ENCODE measurements at places on chromosomes 2 and 18.

GRCh38 chr2:112850588-112850987 lies 14.0 kb upstream of the IL1B start:
- DNase-seq, result no peak

- DNase-seq, result no peak
These were observed 484.6 kb downstream of the SATB2 start for GRCh38 chr2:198973181-198973580.

DNA sequence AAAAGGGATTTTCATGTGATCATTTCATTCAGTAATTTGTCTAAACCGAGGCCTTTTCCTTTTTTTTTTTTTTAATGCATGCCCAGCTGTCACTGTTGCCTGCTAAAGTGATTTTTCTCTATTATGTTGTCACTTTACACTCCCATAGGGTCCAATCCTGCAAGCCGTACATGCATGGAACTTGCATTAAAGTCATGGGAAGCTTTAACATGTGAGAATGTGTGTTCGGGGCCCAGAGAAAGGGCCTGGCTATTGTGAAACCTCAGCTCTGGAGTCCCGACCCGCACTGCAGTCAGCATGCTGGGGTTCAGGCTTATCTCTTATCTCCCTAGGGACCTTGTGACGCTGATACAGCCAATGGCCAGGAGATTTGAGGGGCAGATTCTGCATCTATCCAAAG lies 474.6 kb downstream of the SLC4A3 start:
- DNase-seq, result no peak

- no peak for DNase-seq
These were observed 593.9 kb downstream of the NYAP2 start for GRCh38 chr2:225993430-225993829.

DNA sequence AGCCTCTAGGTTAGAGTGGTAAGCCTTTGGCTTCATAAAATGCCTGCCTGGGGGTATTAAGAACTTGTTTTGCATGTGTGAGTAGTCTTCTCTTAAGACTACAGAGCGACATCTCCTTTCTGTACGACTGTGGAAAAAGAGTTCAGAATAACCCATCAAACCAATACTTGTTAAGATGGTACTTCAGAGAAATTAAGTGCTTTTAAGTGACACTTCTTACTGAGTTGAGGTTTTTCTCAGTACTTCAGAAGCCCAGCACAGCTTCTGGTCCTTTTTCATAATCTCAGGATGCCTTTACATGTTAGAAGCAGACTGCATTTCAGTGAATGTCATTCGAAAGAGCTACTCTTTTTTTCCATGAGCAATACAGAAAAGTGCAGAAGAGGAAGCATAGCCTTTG lies 10.8 kb downstream of the XRCC5 start:
- no peak for DNase-seq

DNA sequence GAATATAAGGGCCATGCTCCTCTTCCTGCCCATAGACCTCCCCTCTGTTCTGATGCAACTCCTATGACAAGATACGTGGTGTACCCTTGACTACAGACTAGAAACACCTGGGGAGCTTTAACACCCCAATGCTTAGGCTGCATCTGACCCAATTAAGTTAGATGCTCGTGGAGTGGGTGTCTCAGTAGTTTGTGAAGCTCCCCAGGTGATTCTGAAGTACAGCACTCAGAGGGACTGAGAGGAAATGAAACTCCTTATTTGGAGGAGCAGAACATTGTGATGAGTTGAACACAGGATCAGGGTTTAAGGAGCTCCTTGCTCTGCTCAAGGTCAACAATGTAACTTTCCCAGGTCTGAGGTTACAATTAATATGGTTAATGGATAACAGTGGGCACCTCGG lies 80.3 kb upstream of the TTC39C start:
- no peak for DNase-seq

- no peak for DNase-seq
These were observed 21.4 kb upstream of the PTPRM start for GRCh38 chr18:7545734-7546133.
